ENCODE measurements at places on chromosomes 11 and 22. TPM values are rescaled to one million over a fixed set of nuclear protein-coding genes. Genes with fewer than 3 reads are reported as not detected.

The LUZP2 gene
- total RNA-seq: 12.3 TPM

The PGA4 gene
- not detected for total RNA-seq

The C11orf71 gene
- 3.7 TPM for total RNA-seq

The CRYBA4 gene
- not detected for total RNA-seq

The ARFIP2 gene
- 57.7 TPM for total RNA-seq

The ZNF202 gene
- total RNA-seq: 8.3 TPM

The MOV10L1 gene
- 1.1 TPM for total RNA-seq

The KCNJ1 gene
- total RNA-seq: not detected

The PRR14L gene
- 50.0 TPM for total RNA-seq

The CDC42BPG gene
- 0.46 TPM for total RNA-seq

The EXPH5 gene
- total RNA-seq: 0.75 TPM

The ZNF214 gene
- total RNA-seq: 1.4 TPM

The ARHGAP42 gene
- 15.1 TPM for total RNA-seq

The RAB30 gene
- 54.0 TPM for total RNA-seq

The TTC36 gene
- 0.27 TPM for total RNA-seq

The TRPT1 gene
- total RNA-seq: 37.9 TPM
